CD4-positive, alpha-beta T cell (primary cell): ENCODE measurements at places on chromosomes 5 and 9.

DNA sequence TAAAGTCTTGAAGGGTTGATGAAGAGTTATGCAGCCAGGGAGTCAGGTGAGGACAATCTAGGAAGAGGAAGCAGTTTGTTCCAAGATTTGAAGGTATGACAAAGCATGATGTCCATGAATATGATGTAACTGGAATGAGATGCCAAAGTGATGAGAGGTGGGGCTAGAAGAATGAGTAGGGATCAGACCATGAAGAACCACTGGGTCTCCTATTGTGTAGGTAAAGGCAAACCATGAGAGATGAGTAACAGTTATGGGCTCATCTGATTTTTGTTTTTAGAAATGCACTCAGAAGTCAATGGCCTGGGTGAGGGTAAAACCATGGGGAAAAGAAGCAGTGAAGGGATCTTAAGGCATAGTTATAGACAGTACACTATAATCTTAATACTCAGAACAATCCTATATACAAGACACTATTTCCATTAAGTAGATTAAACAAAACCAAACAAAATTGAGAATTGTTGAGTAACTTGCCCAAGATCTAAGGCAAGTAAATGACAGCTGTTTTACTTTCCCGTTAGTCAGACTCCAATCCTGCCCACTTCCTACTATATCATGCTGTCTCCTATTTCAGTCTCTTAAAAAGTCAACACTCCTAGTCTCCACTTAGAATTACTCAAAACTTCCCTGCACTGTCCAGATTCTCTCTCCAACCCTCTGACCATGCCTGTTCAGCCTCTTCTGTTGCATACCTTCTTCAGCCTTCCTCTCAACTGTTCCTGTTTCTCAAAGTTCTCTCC lies 393.8 kb upstream of the MEF2C start:
- no peak for DNase-seq

DNA sequence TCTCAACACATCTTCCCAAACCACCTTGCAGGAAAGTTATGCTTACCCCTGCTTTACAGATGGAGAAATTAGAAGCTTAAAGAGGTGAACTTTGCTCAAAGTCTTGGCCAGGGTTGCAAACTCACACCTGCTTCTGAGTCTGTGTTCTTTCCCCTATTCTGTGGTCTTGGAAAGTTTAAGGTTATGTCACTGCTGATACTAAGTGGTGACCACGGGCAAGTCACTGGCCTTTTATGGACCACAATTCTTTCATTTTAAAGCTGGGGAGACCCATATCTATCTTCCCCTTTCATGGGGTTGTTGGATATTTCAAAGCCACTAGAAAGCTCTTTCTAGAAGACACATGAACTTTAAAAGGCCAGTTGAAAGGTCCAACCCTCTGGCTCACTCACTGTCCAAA lies 95.4 kb upstream of the KLF4 start:
- no peak for DNase-seq

DNA sequence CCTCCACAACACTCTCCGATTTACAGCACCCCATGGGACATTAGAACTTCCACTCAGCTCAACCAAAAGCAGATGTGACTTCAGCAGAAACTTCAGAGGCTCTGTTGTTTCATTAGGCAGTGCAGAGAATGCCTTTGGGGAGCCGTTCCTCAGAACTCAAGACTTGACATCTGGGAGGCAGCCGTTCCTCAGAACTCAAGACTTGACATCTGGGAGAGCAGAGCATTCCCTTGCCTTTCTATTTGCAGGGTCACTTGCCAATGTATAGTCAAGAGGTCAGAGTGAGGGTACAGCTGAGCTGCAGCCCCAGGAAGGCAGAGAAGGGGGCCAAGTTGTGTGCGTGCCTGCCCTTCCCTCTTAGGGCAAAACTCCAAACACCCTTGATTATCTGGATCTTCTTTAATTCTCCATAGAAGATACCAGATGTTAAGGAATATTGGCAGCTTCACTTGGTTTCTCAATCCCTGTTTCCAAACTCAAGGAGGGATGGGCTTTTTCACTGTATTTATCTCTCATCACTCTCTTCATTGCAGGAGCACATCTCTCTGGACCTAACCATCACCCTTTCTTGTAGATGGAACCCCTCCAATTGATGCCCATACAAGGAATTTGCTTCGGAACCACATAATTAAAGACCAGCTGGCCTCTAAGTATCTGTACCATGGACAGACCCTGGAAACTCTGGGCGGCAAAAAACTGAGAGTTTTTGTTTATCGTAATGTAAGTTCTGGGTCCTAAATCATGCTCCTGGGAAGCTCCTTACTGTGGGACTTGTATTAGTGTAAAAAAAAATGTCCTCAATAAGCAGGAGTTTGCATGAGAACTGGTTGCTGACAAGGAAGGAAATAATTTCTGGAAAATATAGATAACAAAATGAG lies 25.6 kb downstream of the TGFBI start:
- no peak for DNase-seq

DNA sequence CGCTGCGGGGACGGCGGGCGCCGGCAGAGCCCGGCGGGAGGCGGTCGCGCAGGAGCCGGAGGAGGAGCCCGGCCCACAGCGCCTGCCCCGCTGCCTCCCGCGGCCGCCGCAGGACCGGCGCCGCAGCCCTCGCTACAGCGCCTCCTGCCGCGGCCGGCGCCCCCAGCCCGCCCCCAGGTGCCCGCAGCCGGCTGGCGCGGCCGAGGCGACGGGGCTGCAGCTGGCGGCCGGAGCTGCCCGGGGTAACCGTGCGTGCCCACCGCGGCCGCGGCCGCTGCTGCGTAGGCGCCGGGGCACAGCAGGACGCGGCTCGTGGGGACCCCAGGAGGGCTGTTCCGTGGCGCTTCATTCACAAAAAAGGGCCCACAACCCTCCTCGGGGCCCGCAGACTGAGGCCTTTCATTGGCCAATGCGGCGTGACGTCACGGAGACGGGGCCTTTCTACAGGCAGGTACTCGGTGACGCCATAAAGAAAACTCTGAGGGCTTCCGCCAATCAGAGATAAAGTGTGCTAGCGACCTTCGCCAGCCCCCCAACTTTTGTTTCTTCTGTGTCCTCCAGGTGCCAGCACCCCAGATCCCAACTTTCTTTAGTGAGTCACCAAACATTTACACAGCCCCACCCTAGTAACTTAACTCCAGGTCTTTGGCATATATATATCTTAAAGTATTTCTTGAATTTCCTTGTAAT lies at the start of gene CDC14B:
Gene CDC14B (minus strand): TSS at position 353 of the 690 bp plus-strand sequence. CDS start 465 bp downstream, outside the sequence.
- peak; percentile 82 for DNase-seq

DNA sequence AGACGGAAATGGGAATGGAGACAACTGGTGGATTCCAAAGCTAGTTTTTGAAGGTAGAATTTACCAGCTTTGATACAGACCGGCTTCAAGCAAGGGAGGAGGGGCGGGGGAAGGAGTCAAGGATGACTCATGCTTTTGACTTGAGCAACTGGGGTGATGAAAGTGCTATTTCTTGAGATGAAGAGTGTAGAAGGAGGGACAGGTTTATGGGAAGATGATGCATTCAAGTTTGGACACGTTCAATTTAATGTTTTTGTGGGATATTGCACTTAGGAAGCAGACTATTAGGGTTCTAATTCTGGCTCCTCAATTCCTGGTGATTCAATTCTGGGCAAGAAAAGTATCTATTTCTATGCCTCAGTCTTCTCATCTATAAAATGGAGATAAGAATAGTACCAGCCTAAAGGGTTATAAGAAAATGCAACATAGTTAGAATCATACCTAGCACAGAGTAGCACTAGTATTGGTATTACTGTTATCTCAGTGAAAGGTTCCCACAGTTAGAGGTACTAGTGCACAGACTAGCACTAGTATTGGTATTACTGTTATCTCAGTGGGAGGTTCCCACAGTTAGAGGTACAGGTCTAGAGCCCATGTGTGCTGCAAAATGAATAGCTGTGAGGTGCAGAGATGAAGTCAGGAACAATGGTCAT lies 4.6 kb downstream of the NIPAL4 start:
- peak; percentile 39 for DNase-seq

DNA sequence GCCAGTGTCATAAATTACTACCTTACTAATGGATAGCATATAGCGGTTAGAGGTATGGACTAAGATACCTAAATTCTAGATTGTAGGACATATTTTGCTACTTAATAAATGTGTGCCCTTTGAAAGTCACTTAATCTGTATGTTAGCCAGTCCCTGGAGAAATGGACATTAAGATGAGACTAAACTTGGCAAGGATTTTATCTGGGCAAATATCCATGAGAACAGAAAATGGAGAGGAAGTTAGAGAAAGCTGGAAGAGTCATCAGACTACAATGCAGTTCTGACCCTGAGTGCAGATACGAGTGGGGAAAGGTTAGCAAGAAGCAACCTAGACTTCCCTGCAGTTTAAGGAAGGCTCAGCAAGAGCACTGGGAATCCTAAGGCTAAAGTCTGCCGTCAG lies 33.0 kb downstream of the TBCA start:
- DNase-seq = no peak

DNA sequence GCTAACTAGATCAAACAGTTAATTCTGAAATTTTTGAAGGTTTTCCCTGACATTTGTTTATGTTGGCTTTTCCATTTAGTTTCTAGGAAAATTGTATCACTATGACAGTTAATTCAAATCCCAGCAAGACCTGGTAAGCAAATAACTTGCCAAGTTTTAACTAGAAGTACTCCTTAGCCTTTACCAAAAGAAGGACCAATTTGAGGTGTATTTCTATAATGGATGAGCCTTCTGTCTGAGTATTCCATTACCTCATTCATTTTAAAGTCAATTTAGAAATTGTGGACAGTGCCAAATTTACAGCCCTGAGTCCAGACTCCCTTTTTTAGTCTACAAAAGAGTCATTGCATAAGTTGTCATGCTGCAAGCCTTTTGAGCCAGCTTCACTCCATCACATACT lies 687.6 kb downstream of the CETN3 start:
- DNase-seq = no peak

DNA sequence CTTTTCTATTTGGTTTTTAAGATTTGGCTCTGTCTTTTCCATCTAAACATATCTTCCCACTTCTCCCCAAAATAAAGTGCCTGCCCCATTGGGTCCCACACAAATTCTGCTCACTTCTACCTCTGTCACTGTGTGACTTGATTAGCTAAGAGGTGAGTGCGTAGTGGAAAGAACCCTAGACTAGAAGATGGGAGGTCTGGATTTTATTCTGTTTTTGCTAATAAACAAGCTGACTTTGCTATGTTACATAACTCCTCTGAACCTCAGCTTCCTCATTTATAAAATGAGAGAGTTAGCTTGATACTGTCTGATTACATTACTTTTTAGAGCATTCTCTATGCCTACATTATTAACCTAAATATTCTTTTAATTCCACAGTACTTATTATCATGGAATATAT lies 51.3 kb upstream of the PTGER4 start:
- no peak for DNase-seq

GRCh38 chr5:72076621-72077300 lies 30.5 kb upstream of the MAP1B start:
- DNase-seq = no peak

- no peak for DNase-seq
Observed at GRCh38 chr9:14903040-14903439, 7.2 kb downstream of the FREM1 start.

GRCh38 chr9:115637661-115638060 lies 515.9 kb upstream of the PAPPA start:
- DNase-seq = no peak

GRCh38 chr5:122030251-122030650 lies 47.8 kb downstream of the LOX start:
- no peak for DNase-seq

- DNase-seq = no peak
Observed at GRCh38 chr9:132117694-132118093, 38.0 kb upstream of the MED27 start.

DNA sequence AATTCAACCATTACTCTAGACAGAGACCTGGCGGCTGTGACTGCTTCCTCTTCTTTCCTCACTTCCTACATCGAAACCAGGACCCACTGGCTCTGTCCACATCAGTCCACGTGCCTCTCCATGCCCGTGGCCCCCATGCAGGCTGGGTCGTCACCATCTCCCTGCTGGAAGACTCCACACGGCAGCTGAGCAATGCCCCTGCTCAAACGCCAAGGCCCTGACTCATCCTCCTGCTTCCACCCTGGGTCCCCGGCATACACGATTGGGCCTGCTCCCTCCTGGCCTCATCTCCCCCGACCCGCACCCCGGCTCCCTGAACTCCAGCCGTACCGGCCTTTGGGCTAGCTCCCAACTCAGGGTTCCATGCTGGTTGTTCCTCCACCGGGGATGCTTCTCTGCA lies 67.2 kb upstream of the IER5L start:
- no peak for DNase-seq

DNA sequence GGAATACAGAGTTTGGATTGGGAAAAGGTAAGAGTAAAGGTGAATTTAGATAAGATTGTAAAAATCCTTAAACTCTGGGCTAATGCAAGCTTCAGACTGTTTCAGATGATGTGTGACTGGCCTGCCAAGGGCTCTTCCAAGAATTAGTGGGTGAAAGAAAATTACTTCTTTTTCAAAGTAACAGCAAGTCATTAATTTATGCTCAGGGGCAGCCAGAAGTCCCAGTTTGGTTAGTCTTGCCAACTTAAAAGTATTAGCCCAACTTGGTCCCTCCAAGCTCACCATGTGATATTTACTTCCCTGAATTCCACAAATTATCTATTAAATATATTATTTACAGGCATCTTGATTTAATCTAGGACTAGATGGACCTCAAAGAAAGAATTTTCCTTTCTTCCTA lies 947.8 kb downstream of the NR2F1-AS1 start:
- DNase-seq = no peak

DNA sequence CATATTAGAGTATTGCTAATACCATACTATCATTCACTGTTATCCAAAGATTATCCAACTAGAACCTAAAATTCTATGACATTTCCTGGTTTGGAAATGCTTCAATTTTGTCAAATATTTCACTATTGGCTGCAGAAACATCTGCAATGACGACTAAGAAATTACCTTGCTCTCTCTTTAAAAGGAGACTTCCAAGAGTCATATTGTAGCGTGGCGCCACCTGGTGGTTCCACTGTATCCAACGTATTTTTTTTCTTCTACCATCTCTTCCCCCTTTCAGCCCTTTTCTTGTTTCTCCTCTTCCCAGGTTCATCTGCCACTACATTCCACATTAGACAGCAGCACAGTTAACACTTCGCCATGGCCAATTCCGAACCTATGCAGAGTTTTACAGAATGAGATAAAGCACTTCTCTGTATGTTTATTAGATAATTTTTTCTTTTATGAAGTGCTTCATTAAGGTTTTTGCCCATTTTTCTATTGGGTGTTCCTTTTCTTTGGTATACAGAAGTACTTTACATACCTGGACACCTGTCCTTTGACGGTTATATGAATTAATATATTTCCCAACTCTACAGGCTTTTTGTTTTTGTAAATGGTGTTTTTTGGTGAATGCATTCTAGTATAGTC lies 153.5 kb downstream of the CDC42SE2 start:
- DNase-seq = peak; percentile 86

GRCh38 chr9:38727497-38728001 lies 7.6 kb upstream of the FAM240B start:
- no peak for DNase-seq
